Cortex of kidney (tissue), 1 donor: ENCODE measurements at places on chromosomes 7 and 10.

DNA sequence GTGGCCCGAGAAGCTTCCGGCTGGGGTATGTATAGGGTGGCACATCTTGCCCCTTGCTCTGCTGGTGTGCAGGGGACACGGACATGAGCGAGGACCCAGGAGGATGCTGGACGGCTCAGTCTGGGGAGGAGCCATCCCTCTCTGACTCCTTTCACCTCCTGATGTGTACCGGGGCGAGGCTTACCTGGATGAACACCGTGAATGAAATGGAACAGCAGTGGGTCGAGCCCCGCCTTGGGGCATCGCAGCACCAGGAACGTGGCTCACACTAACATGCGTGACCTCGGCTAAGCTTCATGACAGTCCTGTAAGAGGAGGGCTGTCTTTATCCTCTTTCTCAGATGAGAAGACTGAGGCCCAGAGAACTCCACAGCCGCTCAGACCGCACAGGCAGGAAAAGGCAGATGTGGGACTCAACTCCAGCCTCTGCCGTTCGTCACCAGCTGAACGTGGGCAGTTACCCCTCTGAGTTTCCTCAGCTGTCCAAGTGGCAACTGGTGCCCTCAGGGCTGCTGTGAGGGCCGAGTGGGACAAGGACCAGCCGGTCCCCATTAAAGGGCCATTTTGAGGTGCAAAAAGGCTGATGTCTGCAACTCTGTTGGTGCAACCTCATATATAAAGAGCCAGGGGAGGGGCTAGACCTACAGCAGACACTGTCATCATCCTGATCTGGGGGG is 54.5 kb downstream of the INSIG1 start:
- DNase-seq: no peak

GRCh38 chr7:157791261-157791660 is 454.5 kb downstream of the DNAJB6 start:
- DNase-seq: no peak

- DNase-seq: no peak
Observed at GRCh38 chr10:108147346-108147745, 982.8 kb upstream of the SORCS1 start.

DNA sequence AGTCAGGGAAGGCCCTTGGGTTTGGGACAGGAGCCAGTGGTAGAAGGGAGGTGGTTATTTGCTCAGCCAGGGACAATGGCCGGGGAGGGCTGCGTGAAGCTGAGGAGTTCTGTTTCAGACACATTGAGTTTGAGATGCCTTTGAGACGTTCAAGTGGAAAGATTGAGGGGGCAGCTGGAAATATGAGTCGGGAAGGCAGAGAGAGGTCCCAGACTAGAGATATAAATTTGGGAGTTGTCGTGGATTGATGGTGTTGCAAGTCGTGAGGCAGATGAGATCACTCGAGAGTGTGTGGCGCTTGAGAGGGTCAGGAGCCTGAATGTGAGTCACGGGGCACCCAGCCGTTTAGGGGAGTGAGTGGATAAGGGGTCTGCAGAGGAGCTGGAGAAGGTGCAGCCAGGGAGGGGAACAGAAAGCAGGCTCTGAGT is 73.3 kb downstream of the ZMIZ1 start:
- DNase-seq: no peak

DNA sequence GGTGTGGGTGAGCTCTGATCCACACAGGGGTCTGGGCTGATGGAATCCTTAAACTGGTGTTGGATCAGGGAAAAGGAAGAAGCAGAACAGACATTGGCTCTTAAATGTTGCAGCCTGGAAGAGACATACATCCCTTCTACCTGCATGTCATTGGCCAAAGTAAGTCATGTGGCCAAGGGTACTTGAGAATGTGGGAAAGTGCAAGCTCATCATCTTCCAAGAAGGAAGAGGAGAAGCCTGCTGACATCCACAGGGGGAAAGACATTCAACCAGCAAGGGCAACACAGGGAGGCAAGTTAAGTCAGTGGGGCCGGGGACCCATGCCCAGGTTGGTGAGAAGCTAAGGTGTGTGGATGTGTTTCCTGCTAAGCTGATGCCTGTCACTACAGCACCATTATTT is 272.8 kb upstream of the MKI67 start:
- no peak for DNase-seq

DNA sequence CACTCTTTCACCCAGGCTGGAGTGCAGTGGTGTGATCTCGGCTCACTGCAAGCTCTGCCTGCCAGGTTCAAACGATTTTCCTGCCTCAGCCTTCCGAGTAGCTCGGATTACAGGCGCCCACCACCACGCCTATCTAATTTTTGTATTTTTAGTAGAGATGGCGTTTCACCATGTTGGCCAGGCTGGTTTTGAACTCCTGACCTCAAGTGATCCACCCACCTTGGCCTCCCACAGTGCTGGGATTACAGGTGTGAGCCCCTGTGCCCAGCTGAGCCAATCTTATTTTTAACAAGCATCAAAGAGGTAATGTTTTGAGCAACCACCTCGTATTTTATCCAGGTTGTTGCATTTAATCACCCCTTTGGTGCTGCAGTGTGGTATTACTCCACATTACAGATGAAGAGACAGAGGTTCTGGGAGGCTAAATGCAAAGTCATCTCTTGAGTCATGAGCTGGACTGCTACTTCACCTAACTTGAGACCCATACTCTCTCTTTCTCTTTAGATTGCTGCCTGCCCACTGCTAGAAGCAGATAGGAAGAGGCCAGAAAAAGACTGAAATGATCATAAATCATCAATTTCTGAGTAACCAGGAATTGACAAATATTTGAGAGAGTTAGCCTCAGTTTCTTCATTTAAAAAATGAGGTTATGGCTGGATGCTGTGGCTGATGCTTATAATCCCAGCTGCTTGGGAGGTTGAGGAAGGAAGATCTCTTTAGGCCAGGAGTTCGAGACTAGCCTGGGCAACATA is 116.2 kb downstream of the CAMK1D start:
- no peak for DNase-seq

- DNase-seq: no peak
Observed at GRCh38 chr10:75103881-75104686, 7.4 kb upstream of the SAMD8 start.

DNA sequence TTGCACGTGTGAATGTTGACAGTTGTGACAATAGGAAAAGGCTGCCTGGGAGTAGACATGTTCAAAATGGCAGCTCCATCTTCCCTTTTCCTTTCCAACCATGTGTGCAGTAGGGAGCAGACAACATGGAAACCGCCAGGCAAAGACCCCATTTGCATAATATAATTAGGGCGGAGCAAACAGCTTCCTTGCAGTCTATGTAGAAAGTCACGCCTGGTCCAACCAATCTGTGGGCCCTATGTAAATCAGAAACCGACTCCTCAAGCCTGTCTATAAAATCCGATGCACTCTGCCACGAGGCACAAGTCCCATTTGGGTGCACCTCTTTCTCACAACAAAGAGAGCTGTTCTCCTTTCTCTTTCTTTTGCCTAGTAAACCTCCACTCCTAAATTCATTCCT is 19.6 kb downstream of the NEBL start:
- DNase-seq: no peak

- no peak for DNase-seq
Observed at GRCh38 chr7:29105752-29106668, 40.3 kb downstream of the CPVL start.

- no peak for DNase-seq
Observed at GRCh38 chr10:102673236-102673818, 29.0 kb downstream of the TRIM8 start.

DNA sequence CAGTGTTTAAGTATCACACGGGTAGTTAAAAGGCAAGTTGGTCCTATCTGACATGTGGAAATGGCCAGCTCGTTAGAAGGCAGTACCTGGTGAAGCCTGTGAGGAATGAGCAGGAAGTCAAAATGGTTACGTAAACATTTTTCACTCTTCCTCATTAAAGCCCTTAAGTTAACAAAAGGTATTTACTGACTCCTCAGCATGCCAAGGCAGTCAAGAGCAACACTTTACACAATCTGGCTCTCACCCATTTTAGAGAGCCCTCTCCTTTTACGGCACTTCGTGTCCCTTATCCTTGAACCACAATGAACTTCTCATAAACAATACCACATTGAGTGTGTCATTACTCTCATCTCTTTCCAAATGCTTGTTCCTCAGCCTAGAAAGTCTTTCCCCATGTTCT is 11.0 kb upstream of the RSBN1L start:
- no peak for DNase-seq

DNA sequence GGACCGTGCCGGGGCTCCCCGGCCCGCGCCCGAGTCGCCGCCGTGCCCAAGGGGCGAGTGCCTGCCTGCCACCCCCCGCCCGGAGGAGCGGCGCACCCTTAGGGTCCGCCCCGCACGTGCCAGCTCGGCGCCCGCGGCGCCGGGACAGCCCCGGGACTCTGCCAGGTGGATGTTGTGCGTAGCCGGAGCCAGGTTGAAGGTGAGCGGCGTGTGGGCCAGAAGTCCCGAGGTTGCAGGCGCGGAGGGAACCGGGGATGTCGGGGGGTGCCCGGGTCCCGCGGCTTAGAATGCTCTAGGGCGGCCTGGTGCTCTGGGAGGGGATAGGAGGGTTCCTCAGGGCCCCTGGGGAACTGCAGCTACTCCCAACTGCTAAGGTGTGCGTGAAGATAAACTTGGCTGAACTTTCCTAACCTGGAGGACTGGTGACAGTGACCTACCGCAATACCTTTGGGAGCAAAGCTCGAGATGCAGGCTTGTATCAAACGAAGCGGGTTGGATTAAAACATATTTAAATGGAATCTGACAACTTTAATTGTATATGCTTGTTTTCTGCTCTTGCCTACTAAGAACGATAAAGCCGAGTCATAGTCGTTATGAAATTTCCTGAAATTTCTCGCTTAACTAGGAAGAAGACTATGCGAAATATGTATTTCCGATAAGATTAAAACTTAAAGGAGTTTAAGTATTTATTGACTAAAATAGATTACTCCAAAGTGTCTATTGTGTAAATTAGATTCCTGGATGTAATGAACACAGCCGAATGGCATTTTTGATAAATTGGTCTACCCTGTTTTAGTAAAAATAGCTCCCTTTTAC is at the start of gene CUX1:
CUX1 (plus strand) TSS at position 156 of the 816 bp plus-strand sequence; CDS start at position 170, 14 bp downstream.
- DNase-seq: no peak

- no peak for DNase-seq
Observed at GRCh38 chr7:13911909-13912308, 77.6 kb downstream of the ETV1 start.

DNA sequence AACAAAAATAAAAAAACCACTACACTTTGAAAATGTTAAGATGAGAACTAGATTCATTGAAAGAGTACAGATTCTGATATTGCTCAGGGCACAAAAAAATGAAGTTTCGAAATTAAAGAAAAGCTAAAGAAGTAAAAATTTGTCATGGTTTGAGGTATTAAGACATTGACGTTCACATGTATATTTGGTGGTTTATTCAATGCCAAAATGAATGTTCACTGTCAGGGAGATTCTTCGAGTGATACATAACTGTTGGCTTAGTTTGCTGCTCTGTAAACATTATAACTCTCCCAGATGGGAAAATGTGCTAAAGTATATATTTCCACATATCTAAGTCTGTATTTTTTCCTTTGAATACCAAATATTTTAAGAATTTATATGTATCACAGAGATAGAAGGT is 345.0 kb downstream of the SEMA3D start:
- no peak for DNase-seq
